KBM-7 (cell line): ENCODE measurements at places on chromosomes 16 and 17.

GRCh38 chr17:77995146-77995852 lies 36.8 kb downstream of the TNRC6C start:
- no peak for DNase-seq

DNA sequence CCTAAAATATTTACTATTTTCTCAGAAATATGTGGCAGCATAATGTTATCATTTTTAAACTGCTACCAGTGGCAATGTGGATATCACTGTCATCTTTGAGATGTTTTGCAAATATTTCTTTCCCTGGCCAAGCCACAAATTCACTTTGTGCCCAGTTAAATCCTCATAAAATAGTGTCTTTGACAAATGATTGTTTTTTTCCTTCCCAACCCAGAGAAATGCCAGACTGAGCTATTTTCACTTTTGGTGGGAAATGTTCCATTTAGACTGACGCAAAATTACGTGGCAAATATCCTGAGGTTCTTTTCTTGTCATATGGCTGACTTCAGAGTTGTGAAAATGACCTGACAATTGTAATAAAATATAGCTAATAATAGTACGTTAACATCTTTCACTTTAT lies 807.0 kb upstream of the SOX9 start:
- DNase-seq: no peak

DNA sequence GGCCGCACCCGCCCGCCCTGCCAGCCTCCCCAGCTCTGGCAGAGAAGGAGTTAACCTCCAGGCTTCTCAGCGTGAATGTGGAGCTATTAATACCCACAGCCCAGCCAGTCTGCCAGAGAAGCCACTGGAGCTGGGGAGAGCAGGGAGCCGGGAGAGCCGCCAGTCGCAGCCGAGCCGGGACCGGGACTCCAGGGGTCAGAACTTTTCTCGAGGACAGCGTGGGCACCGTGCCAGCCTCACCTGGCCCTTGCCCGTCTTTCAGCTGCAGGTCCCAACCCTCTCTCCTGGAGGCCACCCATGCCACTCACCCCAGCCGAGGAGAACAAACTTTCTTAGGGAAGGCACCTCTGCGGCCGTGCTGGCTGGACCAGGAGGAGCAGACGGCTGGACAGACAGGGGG lies 33.8 kb upstream of the SBK1 start:
- no peak for DNase-seq

- no peak for DNase-seq
Measured at GRCh38 chr16:83137326-83137781, 510.6 kb downstream of the CDH13 start.

GRCh38 chr17:29722411-29723198 lies 99.9 kb upstream of the CORO6 start:
- DNase-seq: peak; percentile 96

- no peak for DNase-seq
Measured at GRCh38 chr17:65453204-65453931, 108.1 kb downstream of the AXIN2 start.

DNA sequence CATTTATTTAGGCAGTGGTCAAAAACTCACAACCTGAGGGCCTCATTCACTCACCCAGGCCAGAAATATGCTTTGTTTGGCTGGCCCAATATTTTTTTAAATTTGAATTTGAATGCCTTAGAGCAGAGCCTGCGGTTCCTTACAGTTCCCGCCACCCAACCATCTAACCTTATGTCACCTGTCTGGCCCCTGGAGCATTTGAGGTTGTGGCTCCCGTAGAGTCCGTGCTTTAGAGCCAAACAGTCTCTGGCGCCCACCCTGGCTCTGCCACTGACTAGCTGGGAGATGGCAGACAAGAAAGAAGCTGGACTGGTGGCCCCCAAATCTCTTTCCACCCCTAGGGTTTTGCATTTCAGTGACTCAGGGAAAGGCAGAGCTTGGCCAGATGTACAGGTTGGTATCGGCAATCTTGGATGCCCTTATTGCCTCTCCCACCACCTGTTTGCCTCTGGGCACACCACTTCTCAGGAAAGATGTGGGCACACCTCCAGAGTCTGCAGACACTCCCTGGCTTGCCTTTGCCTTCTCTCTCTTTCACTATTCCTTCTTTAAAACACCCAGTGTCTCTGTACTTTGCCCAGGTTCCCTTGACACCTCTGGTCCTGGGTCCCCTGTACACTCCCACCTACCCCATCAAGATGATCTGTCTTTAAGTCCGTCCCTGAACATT lies 1.9 kb upstream of the MAP3K14 start:
- DNase-seq: no peak

DNA sequence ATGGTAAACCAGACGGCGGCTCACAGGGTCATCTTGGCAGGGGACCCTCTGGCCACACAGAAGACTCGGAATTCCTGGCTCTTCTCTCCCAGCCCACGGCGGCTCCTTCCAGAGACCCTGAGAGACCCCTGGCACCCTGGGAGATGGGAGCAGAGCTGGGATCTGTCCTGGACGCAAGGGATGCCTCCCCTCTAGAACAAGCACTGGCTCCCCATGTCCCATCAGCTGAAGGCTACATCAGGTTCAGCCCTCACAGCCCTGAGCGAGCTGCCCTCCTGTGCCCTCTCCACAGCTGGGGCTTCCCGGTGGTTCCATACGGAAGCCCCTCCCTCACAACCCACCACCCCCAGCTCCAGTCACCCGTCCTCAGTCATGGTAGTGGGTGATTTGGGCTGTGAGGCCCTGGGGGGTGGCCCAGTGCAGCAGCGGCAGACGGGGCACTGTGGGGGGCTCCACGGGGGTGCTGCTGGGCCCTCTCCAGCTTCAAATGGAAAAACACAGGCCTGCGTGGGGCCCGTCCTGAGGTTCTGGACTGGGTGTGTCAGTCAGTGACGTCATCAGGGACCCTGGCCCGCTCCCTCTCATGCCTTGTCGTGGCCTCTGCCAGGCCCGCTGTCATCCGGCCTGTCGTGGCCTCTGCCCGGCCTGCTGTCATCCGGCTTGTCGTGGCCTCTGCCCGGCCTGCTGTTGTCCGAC lies 13.0 kb upstream of the CBFA2T3 start:
- no peak for DNase-seq

- DNase-seq: no peak
Measured at GRCh38 chr16:84059111-84059510, 16.5 kb upstream of the SLC38A8 start.

- no peak for DNase-seq
Measured at GRCh38 chr16:78102122-78102660, 2.7 kb downstream of the WWOX start.

DNA sequence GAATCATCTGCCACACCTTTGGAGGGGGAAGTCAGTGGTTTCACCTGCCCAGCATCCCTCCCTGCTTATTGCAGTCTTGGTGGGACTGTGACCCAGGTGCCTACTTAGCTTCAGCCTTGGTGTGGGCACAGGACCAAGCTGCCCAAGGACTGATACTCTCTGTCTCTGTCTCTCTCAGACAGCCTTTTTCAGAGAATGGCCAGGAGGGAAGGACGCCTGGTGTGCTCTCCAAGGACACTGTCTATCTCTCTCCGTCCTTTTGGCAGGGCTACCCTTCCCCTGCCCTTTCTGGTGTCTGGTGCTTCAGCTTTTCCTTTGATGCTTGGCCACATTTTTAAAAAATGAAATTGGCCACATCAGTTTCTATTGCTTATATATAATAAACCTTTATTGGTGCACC lies 19.6 kb downstream of the PIK3R6 start:
- no peak for DNase-seq

DNA sequence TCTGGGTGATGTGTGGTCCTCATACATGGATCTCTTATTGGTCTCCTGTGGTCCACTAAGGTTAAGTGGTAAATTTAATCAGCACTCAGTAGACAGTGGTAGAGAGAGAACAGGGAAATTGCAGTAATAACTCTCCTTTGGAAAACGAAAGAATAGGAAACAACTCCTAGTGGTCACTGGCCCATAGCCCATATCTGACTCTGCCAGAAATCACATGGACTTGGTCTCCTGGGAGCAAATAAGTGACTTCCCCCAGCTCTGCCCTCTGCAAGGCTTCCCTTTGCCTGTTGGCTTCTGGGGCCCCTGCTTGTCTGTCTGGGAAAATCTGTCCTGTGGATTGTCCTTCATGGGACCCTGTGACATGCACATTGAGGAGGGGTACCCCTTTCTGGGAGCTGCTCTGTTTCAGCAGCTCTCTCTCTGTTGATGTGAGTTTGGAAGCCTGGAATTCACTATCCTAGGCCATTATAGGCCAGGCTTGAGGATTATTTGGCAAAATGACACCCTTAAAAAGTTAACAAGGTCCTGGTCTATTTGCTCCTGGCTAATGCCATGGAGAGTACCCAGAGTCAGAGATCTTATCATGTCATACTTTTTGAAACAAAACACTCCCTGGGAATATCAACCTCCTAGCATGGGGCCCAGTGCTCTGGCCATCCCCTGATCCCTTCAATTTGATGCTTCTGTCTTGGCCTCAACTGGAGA lies 58.0 kb upstream of the HNF1B start:
- DNase-seq: no peak

- DNase-seq: no peak
Measured at GRCh38 chr16:21244518-21245215, 11.2 kb downstream of the ANKS4B start.
